NCI-H1092 treated with DMSO at 0.1 percent for 48 hours (cell line): ENCODE measurements at places on chromosomes 3 and 15.

- no peak for DNase-seq
Observed at GRCh38 chr3:108472001-108472591, 38.3 kb downstream of the MYH15 start.

DNA sequence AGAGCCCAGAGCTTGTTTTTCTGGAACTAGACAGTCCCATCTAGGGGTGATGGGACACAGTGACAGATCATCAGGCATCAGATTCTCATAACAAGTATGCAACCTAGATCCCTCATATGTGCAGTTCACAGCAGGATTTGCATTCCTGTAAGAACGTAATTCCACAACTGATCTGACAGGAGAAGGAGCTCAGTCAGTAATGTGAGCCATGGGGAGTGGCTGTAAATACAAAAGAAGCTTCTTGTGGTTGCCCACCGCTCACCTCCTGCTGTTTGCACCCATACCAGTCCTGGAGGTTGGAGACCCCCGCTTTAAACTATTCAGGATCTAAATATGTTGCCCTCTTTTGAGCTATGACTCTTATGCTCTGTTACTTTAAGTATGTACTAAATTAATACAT is 167.3 kb downstream of the ALCAM start:
- DNase-seq, result no peak

GRCh38 chr3:78268716-78269668 is 1229.1 kb downstream of the ROBO2 start:
- no peak for DNase-seq

DNA sequence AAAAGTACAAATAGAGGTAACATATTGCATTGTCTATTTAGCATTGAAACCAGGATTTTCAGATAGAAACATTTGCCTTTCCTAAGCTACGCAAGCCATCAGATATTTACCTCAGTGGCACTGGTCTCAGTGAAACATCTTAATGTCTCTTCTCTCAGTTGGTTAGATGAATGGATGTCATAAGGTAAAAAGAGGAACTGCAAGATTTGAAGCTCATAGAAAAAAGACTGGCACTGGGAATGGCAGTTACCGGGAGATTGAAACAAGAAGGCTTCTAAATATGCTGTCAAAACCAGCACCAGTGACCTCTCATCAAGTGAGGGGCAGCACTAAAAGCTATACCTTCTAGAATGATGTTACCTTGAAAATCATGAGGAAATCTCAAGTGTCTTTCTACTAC is 486.4 kb downstream of the FHIT start:
- no peak for DNase-seq

DNA sequence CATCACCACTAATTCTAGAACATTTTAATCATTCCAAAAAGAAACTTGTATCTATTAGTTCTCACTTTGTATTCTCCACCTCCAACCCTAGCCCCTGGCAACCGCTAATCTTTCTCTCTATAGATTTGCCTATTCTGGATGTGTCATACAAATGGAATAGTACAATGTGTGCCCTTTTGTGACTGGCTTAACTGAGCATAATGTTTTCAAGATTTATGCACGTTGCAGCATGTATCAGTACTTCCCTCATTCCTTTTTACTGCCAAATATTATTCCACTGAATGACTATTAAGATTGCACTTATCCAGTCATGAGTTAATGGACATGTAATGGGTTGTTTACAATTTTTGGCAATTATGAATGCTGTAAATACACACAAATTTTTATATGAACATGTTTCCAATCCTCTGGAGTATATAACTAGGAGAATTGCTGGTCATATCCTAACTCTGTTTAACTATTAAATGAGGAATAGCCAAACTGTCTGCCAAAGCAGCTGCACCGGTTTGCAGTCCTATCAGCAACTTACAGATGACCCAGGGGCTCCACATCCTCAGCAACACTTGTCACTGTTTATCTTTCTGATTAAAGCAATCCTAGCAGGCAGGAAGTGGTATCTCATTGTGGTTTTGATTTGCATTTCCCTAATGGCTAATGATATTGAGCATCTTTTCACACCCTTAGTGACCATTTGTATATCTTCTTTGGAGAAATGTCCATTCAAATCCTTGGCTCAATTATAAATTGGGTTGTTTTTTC is 42.9 kb downstream of the DCUN1D1 start:
- DNase-seq, result no peak

GRCh38 chr15:101054991-101055390 is 135.8 kb downstream of the LRRK1 start:
- DNase-seq, result no peak

- DNase-seq, result no peak
Observed at GRCh38 chr3:112403103-112403502, 70.1 kb downstream of the CD200 start.

- DNase-seq, result no peak
Observed at GRCh38 chr15:32837935-32838334, 120.1 kb downstream of the GREM1 start.

DNA sequence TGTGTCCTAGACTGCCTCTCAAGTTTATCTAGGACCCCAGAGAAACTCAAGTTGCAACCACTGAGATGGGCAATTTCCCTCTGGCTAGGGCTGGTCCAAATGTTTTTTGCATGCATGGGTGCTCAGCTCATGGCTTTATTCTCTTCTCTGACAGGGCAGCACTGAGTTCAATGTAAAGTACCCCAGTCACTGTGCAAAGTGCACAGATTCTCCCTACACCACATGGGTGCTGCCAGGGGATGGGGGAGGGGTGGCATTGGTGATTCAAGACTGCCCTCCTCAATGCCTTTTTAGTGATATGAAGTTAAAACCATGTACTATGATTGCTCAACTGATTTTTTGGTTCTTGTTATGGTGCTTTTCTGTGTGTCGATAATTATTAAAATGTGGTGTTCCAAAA is 14.8 kb upstream of the RAD51 start:
- no peak for DNase-seq

DNA sequence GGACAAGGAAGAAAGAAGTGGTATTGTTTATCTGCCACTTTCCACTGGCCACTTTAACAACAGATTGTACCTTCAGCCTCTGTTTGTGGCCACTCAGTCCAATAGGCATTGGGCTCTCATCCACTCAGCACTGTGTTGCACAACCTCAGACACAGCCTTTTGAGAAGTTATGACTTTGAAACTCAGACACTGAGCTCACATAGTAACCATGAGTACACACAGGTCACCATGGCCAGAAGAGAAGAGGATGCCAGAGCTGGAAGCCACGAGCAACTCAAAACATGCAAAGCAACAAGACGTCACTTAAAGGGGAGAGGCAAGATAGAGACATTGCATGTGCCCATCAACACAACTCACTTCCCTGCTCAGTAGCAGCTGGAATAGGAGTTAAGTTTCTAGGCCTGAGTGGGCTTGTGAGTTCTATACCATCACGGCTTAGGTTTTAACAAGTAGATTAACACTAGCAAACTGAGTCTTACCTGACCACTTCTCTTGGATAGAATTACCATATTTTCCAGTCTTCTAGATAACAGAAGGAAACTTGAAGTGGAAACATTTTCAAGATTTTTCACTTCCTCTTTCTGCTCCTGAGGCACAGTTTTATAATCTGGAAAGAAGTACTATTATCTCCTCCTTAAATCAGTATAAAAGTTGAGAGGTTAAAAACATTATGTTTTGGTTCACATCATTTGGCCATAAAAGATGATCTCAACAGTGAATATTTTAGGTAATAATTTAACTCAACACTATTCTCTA is 103.5 kb downstream of the IMPG2 start:
- no peak for DNase-seq

DNA sequence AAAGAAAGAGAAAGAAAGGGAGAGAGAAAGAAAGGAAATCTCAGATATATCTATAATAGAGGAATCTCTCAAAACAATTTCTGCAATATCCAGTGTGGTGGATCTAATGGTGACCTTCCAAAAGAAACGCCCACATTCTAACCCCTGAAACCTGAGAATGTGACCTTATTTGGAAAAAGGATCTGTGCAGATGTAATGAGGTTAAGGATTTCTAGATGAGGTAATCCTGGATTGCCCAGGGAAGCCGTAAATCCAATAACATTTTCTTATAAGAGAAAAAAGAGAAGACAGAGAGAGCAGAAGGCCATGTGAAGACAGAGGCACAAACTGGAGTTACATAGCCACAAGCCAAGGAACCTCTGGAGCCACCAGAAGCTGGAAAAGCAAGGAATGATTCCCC is 307.6 kb downstream of the ZBTB20 start:
- DNase-seq, result no peak

DNA sequence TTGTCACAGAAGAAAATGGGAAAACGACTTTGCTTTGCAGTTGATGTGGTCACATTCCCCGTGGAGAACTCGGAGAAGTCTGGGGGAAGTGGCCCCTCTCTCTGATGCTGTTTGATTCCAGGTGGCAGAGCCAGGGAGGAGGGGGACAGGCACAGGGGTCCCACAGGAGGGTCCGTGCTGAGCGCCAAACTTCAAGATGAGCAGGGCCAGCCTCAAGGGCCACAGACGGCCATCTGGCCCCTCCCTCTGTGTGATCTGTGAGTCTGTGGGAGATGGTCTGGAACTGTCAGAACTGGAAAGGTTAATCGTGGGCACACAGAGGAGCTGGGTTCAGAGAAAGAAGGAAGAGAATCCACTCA is 23.1 kb upstream of the CORO2B start:
- DNase-seq, result no peak
